Left cardiac atrium (tissue), 4 donors: ENCODE measurements at places on chromosomes 16 and 17. TPM values are rescaled to one million over a fixed set of nuclear protein-coding genes. Genes with fewer than 3 reads are reported as not detected.

- DNase-seq: no peak
Observed at GRCh38 chr16:23520500-23520899, 10.2 kb upstream of the GGA2 start.

DNA sequence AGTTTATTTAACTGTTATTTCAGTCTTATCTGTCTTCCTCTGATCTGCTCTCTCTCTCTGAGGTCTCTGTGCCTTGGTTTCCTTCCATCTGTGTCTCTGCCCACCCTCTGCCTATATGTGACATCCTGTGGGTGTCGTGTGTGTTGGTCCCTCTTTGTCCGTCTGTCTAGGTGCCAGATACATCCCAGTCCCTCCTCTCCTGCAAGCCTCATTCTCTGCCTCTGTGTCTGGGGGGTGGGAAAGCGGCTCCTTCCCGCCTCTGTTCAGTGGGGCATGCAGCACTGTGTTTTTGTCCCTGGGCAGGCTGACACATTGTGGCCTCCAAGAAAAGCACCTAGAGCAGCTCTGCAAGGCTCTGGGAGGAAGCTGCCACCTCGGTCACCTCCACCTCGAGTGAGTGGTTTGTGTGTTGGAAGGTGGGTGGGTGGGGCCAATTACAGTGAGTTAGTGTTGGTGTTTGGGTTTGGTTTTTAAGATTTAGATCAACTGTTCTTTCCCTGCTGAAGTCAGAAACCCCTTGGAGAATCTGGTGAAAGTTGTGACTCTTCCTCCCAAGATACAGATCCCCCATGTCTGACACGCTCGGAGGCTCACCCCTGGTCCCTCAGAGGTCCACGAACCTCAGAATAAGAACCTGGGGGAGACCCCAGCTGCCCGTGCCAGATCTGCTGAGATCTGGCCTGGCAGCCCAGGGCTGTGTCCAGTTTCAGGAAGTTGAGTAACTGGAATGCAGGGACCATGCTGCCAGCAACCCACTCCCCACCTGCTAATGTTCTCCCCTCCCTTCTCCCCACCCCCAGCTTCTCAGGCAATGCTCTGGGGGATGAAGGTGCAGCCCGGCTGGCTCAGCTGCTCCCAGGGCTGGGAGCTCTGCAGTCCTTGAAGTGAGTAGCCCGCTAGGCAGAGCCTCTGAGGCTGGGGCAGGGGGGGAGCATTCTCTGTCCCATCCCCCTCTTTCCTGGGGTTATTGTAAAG lies 50.9 kb upstream of the CPNE2 start:
- no peak for DNase-seq

- no peak for DNase-seq
Observed at GRCh38 chr17:16948587-16949376, 23.1 kb downstream of the TNFRSF13B start.

The CCDC144A gene
- total RNA-seq: 3.4 TPM

The TNFRSF13B gene
- total RNA-seq: not detected

The ITGAD gene
- total RNA-seq: not detected

The CMTM3 gene
- 18.1 TPM for total RNA-seq

The OMG gene
- not detected for total RNA-seq
